Inflammatory macrophage (primary cell): ENCODE measurements at places on chromosomes 16 and 17.

DNA sequence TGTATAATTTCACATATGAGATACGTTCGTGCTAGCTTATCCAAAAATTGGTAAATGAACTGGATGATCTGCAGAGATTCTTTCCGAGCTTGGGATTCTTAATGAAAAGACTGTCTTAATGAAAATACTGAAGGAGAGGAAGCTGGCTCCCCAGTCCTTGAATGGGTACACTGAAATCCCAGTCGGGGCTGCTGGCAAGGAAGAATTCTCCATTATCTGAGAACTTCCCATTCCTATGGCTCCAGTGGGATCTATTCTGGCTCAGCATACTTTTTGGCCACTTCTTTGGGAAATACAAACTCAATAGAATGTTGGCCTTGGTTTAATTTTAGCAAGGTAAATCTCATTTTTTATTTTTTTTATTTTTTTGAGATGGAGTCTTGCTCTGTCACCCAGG lies 23.7 kb upstream of the SLC35B1 start:
- no peak for DNase-seq

DNA sequence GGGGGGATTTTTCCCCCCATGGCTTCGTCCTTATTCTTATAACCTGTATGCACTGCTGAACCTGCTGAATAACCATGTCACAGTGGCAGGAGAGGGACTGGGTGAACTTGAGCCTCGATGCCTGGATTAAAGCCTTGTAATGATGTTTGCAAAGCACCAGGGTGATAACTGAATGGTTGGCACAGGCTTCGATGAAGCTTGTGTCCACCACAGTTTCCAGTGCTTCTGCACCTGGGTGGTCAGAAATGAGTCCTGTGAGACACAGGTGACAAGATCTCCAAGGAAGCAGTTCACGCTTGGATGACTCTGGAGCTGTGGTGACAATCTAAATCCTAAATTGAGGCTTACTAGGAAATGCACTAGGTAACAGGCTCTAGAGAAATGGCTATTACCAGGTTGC lies 729.3 kb downstream of the MAF start:
- no peak for DNase-seq

- no peak for DNase-seq
Observed at GRCh38 chr17:52297230-52298010, 138.9 kb upstream of the CA10 start.

DNA sequence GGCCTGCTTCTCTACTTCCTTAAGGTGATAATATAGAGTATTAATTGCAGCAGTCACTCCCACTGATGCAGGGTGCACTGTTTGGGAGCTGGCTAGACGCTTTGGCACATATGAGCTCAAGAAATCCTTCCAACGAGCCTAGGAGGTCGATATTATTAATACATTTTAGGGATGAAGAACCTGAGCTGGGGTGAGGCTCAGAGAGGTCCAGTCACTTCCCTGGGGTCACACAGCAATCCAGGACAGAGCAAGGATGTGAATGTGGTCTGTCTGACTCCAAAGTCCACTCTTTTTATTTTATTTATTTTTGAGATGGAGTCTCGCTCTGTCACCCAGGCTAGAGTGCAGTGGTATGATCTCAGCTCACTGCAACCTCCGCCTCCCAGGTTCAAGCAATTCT lies 156.4 kb upstream of the CDC42EP4 start:
- no peak for DNase-seq

GRCh38 chr16:53848277-53848942 lies 144.5 kb downstream of the FTO start:
- no peak for DNase-seq

- DNase-seq, result no peak
Observed at GRCh38 chr16:49504023-49504364, 130.4 kb downstream of the C16orf78 start.

- no peak for DNase-seq
Observed at GRCh38 chr17:57553526-57553925, 191.6 kb downstream of the CCDC182 start.

DNA sequence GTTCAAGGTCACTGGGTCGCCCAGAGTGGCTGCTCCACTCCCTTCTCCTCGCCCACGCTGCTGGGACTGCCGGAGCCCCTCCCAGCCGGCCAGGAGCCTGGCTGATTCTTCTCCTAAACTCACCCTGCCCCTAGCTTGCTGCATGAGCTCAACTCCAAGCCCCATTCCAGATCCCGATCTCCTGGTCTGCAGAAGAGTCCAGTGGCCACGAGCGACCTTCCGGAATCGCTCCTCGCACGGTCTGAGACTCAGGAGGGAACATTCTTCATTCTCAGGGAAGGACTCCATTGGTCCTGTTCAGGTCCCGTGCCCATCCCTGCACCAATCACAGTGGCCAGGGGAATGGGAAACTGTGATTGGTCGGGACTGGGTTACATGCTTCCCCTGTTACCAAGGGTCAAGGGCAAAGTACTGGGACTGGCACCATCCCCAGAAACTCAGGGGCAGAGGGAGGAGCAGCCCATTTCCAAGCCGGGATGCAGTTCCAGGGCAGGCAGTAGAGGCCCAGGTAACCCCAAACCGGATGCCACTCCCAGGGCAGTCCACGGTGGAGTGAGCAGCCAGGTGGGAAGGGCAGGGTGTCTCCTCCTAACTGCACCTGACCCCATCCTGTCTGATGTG lies 24.5 kb upstream of the CIBAR2 start:
- peak; percentile 87 for DNase-seq

DNA sequence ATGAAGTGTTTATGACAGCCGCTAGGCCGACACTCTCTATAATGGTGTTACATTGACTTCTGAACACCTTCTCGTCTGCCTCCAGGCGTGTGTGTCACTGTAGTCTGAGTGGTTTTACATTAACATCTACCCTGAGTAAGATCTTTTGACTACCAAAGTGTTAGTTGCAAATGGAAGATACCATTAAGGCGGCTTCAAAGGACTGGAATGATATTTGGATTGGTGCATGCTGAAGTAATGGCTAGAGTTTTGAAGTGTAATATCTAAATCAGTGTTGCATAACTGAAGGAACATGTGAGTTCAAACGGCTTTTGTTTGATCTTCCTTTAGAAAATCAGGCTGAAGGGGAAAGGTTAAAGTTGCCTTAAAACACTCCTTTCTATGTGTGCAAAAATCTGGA lies 52.2 kb downstream of the BCAS3 start:
- DNase-seq, result no peak

- DNase-seq, result peak; percentile 50
Observed at GRCh38 chr17:49969134-49969759, at the start of gene DLX4. Gene DLX4, plus strand, starts transcription at chr17:49969190. Its CDS starts 279 bp downstream, at chr17:49969469.

DNA sequence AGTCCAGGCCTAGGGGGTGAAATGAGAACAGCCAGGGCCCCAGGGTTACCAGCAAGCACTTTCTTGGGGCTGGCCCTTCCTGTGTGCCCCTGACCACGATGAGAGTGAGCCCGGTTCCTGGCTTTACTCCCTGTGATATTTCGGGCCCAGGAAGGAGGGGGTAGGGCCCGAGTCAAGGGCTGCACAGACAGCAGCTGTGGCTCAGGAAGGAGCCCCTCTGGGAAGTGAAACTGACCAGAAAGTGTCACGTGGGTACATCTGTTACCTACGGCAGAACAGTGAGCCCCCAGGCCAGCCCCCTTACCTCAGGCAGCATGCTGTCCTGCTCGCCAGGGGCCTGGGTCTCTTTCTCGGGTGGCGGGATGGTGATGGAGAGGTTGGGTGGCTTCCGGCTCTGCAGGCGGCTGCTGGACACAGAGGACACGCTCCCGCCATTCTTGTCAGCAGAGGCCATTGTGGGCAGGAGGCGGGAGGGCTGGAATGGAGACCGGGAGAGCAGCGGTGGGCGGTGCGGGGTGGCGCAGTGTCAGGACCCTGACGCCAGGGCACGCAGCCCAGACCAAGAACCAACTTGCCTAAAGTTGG lies 13.8 kb downstream of the AANAT start:
- no peak for DNase-seq

- no peak for DNase-seq
Observed at GRCh38 chr17:61415374-61416210, 15.9 kb downstream of the TBX2 start.

DNA sequence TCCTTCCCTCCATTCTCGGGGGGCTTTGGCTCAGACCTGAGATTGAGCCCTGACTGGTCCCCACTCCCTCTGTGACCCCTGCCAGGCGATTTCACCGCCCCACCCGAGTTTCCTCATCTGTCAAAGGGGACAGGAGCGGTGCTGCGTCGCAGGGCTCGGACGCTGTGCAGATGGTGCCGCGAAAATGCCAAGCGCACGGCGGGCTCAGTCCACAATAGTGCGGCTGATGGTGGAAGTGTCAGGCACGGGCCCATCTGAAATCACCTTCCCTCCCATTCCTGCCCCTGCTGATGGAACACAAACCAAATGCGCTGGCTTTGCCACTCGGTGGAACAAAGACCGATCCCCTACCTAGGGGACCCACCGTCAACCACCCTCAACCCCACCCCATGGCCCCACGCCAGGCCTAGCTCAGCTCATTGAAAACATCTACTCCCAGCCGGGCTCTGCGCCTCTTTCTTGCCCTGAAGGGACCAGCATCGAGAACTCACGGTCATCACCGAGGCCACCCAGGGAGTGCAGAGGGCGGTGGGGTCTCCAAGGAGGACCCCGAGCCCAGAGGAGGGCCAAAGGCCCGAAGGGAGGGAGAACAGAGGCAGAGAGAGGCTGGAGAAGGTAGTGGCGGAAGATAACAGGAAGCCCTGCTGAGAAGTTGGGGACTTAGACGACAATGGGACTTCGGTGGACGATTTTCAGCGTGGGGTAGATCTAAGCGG lies 1.4 kb downstream of the CARHSP1 start:
- no peak for DNase-seq

DNA sequence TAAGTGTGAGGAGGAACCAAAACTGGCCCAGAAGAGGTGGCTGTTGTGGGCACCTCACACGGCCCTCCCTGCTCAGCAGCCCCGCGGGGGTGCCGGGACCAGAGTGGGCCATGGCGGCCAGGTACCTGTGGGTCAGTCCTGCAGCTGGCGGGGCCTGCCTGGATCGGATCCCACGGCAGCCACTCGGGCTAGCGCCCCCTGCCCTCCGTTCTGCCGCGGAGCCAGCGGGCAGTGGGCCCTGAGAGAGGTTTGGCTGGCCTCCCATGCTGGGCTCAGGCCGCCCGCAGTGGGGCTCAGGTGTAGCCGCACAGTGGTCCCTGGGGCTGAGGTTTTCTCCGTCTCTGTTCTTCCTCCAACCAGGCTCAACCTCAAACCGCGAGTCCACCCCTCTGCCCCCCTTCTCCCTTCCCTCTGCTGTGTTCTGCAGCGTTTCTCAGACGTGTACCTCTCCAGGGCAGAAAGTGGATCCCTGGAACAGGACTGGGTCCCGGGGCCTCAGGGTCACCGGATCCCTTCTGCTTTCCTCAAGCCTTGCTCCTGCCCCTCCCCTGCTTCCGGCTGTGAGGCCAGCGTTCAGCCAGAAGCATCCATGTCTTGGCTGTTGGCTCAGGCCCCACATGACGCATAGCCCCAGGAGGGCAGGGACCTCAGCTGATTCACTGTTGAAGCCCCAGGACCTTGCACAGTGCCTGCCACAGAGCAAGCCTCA lies 28.6 kb upstream of the ITGA3 start:
- DNase-seq, result peak; percentile 74

DNA sequence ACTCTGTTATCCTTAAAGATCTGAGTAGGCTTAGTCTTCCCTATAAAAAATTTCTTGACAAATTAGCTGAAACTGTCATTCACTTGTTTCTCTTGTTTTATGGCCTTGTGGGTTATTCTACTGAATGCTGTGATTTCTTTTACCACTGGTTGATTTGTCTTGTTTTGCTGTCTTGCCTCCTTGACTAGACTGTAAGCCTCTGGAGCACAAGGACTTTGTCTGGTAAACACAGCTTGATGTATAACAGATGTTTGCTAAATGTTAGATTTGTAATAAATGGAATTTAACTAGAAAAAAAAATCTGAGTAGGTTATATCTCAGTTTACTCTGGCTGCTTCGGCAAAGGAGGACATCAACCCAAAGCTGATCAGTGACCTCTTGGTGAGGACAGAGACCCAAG lies 21.6 kb downstream of the VAC14 start:
- no peak for DNase-seq

DNA sequence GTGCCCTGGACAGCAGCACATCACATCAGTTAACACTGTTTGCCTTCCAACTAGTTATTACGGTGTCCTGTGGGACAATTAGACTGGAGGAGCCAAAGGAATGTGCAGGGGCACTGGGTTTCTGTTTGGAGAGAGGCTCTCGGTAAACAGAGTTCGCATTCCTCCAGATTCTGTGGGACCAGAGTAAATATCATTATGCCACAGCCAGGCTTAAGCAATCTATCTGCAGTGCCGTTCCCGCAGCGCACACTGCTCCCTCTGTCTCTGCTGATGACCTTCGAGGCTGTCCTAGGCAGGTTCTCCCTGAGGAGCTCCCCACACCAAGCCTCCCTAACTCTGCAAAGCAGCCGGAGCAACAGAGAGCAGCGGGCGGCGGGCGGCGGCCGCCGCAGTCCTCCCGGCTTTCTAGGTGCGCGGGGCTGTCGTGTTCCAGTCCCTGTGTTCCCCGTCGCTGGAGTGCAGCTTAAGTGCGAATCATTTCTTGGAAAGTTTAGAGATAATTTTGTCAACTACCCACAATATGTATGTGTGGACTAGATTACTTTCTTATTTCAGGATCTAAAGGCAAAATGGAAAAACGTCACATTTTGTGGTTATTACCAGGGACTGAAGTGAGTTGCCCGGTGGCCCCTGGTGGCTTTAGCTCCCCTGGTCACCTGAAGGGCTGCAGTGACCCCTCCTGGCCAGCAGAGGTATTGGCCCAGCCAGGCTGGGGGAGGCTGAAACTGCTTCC lies 43.3 kb downstream of the PGS1 start:
- DNase-seq, result peak; percentile 81

- no peak for DNase-seq
Observed at GRCh38 chr17:67829331-67829730, 4.0 kb downstream of the BPTF start.

GRCh38 chr17:31052187-31052889 lies 42.4 kb upstream of the NF1 start:
- peak; percentile 67 for DNase-seq

- DNase-seq, result no peak
Observed at GRCh38 chr17:47288531-47289116, 35.0 kb downstream of the ITGB3 start.

- DNase-seq, result peak; percentile 85
Observed at GRCh38 chr16:58882292-58882691, 148.2 kb upstream of the GOT2 start.

DNA sequence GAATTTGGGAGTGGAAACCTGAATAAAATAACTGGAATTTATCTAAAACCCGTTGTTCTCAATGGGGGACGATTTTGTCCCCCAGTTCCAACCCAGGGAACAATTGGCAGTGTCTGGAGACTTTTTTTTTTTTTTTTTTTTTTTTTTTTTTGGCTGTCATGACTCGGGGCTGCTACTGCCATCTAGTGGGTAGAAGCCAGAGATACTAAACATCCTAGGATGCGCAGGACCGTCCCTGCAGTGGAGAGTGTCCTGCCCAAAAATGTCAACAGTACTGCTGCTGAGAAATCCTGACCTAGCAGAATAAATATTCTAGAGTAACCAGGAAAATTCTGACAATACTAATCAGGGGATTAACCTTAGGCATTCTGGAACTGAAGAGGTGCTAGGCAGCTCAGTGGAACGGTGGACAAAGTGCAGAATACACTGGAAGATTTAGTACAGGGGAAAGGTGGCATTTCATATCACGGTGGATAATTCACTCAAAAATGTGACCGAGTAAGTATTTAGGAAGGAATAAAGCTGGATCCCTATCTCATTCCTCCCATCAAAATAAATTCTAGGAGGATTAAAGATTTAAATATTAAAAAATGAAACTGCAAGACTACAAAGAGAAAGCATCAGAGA lies 107.6 kb downstream of the SPECC1 start:
- DNase-seq, result peak; percentile 69

- DNase-seq, result no peak
Observed at GRCh38 chr17:81302861-81303333, 7.8 kb upstream of the SLC38A10 start.
